ENCODE measurements at places on chromosomes 7 and 10. TPM values are rescaled to one million over a fixed set of nuclear protein-coding genes. Genes with fewer than 3 reads are reported as not detected.

The COX15 gene
- polyA plus RNA-seq: 15.9 TPM

The ZPBP gene
- polyA plus RNA-seq: not detected

The CCDC172 gene
- polyA plus RNA-seq: not detected

The HOXA4 gene
- polyA plus RNA-seq: 10.1 TPM

The ZNF117 gene
- polyA plus RNA-seq: 6.1 TPM

The NSUN6 gene
- polyA plus RNA-seq: 4.1 TPM

The RELN gene
- 0.26 TPM for polyA plus RNA-seq

The CEP41 gene
- polyA plus RNA-seq: 2.1 TPM

The FFAR4 gene
- polyA plus RNA-seq: not detected

The CYCS gene
- 29.0 TPM for polyA plus RNA-seq

The ZNF212 gene
- 8.6 TPM for polyA plus RNA-seq

The TRPV5 gene
- not detected for polyA plus RNA-seq

The MYH16 gene
- polyA plus RNA-seq: not detected

The INMT gene
- polyA plus RNA-seq: 76.7 TPM

The TWIST1 gene
- polyA plus RNA-seq: 11.9 TPM

The GNAT3 gene
- polyA plus RNA-seq: not detected

GRCh38 chr10:54985732-54986131 is 184.7 kb upstream of the PCDH15 start:
- DNase-seq: no peak

GRCh38 chr7:146129296-146129695 is 12.7 kb downstream of the CNTNAP2 start:
- no peak for DNase-seq

DNA sequence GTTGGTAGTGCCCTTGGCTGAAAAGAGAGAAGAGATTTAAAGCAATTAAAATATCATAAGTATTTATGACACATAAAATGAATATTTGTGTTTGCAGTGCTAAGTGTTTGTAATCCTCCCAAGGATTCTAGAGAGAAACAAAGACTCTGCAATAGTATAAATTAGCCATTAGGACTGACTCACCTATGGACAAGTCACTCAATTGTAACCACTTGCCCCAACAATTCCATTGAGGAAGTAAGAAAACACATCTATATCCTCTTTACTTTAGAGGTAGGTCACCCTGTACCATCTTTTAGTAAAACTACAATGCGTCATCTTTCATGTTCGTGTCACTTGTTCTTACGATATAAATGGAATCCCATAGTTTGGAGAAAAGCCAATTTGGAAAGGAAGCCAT is 85.7 kb upstream of the INHBA start:
- no peak for DNase-seq

- no peak for DNase-seq
Observed at GRCh38 chr7:77765906-77766800, 32.1 kb downstream of the TMEM60 start.

- no peak for DNase-seq
Observed at GRCh38 chr7:155702616-155703015, 58.2 kb downstream of the RBM33 start.

GRCh38 chr10:89002226-89002978 is 11.8 kb downstream of the FAS start:
- no peak for DNase-seq

DNA sequence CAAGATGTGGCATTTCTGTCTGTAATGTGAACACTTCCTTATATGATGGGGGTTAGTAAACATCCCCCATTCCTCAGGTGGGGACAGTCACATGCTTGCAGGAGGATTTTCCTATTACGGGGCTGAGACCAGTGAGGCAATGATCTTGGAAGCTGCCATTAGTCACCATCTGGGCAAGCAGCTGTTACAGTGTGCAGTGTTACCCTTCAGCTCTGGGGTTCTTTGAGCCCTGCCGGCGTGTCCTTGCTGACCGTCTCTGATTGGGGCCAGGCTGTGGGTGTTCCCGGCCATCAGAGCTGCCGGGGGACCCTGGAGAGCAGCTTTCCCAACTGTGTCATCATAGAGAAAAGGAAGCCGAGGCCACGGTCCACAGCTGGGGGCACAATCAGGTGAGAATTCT is 126.8 kb upstream of the FAM20C start:
- peak; percentile 22 for DNase-seq

DNA sequence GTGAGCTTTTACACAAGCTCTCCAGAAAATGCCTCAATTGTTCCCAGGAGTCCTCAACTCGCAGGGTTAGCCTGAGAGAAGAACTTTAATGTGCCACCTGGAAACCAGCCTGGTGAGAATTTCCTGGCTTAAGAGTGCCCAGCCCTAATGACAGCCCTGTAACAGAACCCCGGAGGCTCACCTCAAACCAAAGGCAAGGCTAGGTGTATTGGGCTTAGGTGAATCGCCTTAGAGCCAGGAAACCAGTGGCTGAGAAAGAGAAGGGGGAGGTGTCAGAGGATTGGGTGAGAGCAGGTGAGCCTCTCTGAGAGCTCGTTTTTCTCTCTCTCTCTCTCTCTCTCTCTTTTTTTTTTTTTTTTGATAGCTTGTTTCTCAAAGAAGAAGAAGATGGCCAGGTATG is 7.3 kb downstream of the OCM2 start:
- no peak for DNase-seq

DNA sequence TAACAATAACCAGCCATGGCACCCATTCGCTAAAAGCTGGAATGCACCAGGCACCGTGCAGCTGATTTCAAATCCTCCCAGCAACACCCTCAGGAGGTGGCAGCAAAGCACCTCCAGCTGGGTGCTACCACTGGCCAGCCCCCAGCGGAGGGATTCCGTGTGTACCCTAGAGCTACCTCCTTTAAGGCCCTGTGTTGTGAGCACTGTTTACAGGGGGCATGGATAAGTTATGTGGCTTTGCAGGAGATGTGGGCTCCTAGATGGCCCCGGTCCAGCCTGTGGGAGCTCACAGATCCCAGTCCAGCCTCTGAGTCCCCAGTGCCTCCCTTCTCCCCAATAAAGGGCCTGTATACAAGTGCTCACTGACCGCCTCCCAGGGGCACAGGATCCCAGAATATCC is 27.1 kb downstream of the TNRC18 start:
- no peak for DNase-seq

GRCh38 chr10:31268444-31269303 is 50.3 kb upstream of the ZEB1 start:
- peak; percentile 41 for DNase-seq

DNA sequence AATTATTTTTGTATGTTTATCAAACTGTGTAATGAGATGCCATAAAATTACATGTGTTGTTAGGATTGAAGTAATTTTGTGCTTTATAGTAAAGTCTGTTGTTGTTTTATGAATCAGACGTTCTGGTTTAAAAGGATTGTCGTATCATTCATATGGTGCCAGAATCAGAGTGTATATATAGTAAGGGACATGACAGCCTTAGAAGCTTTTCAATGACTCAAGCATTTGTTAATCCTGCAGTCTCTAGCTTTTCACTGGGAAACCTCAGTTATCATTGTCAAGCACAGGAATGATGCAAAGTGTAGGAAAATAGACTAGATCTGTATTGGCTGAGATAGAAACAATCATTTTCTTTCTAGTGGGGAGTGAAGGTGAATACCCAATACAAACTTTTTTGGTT is 57.5 kb downstream of the TRRAP start:
- DNase-seq: no peak

- DNase-seq: no peak
Observed at GRCh38 chr10:105986912-105987635, 1177.4 kb downstream of the SORCS1 start.

GRCh38 chr7:19305698-19306097 is 160.5 kb upstream of the FERD3L start:
- DNase-seq: no peak

- DNase-seq: peak; percentile 46
Observed at GRCh38 chr7:1950066-1950451, 280.0 kb downstream of the ELFN1 start.

- no peak for DNase-seq
Observed at GRCh38 chr7:52344015-52344414, 691.4 kb upstream of the POM121L12 start.

DNA sequence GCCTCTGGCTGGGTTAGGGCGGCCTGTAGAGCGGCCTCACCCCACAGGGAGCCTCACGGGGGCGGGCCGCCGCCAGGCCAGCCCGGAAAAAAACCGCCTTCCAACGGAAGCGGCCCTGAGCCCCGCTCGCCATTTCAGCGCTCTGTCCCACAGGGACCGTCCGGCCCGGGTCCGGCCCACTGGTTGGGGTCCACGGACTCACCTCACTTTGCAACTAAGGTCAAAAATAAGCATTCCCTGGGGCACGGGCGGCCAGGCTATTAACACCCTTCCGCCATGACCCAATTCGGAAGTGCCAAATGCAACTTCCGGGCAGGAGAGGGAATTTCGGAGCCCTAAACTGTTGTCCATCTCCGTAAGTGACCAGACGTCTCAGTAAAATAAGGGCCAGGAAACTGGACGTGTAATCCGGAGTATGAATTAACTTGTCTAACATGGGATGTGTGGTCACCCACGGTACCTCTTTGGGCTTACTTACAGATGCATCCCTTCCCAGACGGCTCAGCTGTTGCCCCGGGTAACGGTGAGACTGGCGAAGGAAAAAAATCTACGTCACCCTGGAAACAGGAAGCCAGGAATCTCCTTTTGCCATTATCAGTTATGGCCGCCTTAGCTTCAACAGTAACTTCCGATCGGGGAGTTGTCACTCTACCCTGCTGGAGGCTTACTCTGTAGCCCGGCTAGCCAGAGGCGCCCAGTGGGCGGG is at the start of gene BBIP1:
Gene BBIP1, minus strand, starts transcription at position 538 of the 706 bp plus-strand sequence. CDS start 1,023 bp downstream, outside the sequence.
- DNase-seq: no peak

- DNase-seq: no peak
Observed at GRCh38 chr7:36082216-36082615, 70.8 kb upstream of the EEPD1 start.

DNA sequence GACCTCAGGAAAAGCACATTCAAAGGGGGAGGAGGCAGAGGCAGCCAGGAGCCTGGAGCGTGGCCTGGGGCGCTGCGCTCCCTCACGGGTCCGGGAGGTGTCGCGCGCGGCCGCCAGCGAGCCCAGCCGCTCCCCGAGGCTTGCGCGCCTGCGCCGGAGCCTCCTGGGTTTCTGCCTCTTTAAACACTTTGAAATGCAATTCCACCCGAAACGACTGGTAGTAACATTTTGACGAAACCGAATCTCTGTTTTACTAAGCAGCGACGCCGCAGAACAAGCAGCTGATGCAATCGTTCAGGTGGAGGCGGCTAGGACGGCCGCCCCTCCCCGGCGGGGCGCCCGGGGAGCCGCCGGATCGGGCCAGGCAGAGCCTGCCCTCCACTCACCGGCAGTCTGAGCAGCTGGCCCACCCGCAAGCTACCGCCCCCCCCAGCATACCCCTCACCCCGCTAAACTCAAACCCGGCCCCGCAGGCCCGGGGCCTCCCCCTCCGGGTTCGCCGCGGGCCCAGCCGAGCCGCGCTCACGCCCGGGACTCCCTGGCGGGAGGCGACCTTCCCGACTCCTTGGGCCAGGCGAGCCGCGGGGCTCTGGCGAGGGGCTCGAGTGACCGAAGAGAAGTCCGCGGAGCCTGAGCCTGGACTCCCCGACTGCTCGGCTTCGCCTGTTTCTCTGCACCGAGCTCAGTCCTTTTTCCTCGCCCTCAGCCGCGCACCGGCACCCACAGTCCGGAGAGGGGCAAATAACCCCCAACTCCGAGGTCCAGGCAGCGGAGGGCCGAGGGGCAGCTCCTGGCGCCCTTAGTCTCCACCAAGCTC is 3.2 kb downstream of the MKX start:
- DNase-seq: peak; percentile 86

DNA sequence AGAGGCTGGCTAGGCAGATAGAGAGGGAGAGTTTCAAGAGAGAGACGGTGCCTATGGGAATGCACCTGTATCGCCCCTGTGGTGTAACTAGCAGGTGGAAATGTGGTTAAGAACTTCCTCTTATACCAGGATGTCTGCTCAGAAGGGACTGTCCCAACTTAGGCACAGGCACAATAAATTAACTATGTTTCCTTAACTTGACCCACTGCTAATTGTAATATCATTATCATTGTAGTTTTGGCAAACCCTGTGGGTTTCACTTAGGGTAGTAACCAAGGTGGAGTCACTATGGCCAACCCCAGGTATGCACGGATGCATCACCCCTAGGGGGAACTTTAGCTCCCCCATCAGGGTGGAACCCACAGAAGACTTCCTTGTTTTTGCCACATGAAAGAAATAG is 455.7 kb downstream of the DGKB start:
- DNase-seq: no peak

DNA sequence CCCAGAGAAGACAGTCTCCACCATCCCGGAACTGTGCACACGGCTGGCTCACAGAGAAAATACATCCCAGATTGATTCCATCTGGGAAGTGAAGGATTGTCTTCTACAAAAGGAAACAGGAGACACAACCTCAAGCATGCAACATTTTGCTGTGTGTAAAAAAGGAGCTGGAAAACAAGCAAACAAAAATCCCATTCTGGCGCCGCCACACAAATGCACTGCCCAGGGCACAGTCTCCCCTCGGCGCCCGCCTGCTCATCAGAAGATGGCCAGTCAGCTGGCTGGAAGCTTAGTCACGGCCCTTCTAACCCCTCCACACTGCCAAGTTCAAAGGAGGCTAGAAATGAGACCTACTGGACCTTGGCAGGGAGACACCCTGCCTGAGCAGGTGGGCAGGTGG is 14.1 kb upstream of the CYTH3 start:
- no peak for DNase-seq
